D341Med (cell line): ENCODE measurements at places on chromosomes 11 and 22.

- DNase-seq = peak; percentile 97
Observed at GRCh38 chr11:61332797-61333549, at the start of the genes DDB1 and TKFC. TSS of gene DDB1 (minus strand) at chr11:61333105. CDS start at chr11:61332968, 137 bp downstream. TSS of gene TKFC (plus strand) at chr11:61333228. CDS start at chr11:61334729, 1,501 bp downstream.

DNA sequence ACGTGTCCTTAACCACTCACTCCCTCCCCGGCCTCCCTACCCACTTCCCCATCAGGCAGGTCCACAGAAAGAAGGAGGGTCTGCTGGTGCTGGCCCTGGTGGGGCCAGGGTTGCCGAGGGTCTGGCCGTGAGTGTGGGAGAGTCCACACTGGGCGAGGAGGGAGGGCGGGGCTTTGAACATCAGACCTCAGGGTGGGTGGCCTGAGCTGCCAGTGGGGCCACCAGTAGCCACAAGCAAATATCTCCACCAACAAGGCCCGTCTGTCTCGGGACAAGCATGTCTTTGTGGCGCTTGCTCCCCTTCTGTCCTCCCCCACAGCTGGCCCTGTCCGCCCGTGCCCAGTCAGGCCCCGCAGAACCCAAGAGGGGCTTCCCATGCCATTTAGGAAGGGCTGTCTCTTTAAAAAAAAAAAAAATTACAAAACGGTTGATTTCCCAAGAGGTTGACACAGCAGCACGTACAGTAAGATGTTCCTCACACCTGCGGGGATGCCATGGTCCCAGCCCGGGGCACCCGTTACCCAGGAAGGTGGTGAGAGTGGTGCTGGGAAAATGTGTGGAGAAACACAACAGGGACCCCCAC, 17.7 kb upstream of the TALDO1 start:
- DNase-seq = no peak

- no peak for DNase-seq
Observed at GRCh38 chr22:48396091-48396784, 1431.4 kb downstream of the BRD1 start.

- DNase-seq = no peak
Observed at GRCh38 chr11:47144541-47144940, 32.1 kb downstream of the ARFGAP2 start.

DNA sequence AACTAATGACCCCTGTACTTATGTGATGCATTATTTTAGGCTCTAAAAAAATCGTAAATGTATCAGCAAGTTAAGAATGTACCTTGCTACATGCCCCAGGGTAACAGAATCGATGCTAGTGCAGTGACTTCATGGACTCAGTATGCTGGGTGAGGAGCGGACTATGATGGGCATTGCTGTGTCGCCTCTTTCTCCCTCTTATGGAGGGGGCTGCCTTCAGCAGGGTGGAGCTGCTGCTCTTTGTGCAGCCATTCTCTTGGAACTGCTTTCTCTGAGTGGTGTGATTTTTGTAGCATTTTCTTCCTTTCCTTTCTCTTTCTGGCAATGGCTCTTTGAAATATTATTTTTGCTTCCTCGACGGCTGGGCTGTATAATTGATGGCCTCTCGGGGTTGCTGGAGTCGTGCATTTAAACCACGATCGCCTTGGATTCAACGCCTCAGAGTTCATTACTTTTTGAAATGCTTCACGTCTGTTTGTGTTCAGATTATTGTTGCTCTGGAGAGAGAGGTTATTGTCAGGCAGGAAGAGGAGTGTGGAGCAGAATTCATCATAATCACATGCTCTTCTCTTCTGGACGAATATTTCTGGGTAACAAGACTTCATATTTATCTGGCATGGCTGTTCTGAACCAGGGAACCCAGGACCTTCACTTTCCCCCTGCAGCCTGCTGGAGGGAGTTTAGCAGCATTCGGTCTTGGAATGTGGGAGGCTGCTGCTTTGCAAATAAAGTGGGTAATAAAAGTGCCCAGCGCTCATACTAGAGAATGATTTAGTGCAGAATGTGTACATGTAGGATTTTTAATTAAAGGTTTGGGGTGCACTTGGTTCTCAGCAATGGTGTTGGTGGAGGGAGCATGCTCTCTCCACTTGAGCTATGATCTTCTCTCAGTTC, 804.2 kb downstream of the NTM start:
- no peak for DNase-seq

DNA sequence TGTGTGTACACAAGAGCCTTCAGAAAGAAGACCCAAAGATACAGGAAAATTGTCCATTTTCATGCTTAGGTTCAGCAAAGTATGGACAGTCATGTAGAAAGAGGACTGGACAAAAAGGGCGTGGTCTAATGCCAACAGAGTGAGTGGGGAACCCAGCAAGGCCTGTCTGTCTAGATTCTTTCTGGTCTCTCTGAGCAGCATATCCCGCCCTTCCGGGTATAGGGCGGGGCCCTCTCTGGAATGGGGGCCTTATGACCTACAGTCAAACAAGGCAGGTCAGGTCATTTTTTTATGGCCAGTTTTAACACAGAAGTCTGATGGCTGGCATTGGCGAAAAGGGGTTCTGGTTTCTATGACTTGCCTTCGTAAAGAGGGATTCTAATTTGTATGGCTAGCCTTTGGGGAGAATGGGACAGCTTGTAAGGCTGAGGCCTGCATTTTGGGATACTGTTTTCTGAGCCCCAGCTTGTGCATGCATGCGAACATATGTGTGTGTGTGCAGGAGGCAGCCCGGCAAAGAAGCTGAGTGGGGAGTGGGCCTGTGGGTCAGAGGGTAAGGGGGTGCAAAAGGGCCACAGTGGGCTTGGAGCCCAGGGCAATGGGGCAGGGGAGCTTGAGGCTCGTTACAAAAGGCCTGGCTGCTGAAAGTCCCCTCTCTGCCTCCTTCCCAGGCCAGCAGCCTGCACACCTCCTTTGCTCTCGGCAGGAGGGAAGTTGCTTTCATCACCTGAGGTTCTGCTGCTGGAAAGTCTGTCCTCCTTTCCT, 130.5 kb upstream of the B3GAT1 start:
- no peak for DNase-seq

DNA sequence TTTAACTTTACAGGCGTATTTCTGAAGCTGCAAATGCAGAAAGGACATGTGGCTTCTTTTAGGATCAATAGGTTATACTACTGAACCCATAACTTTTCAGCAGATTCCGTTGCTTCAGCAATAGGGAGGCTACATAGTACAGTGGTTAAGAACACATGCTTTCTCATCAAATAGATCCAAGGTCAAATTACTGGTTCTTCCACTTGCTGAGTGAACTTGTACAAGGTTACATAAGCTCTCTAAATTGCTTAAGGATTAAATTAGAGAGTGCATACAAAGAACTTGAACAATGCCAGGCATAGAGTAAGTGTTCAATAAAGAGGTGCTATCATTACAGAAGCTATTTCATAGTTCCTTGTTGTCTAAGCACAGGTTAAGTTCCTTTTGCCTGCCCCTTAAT, 129.6 kb downstream of the BARX2 start:
- DNase-seq = no peak
